Activated CD4-positive, alpha-beta T cell treated with anti-CD3 and anti-CD28 coated beads, Interleukin-2, amount 10 ng/mL, durations not matched to agents 24 days and 14 days (primary cell): ENCODE measurements at places on chromosomes 5 and 9. TPM values are rescaled to one million over a fixed set of nuclear protein-coding genes. Genes with fewer than 3 reads are reported as not detected.

The NEUROG1 gene
- total RNA-seq, result not detected in 2 replicates

The STK10 gene
- 87.9 and 91.1 TPM in 2 replicates for total RNA-seq

The TMEFF1 gene
- 0.16 TPM in 1 of 2 replicates, not detected in the other for total RNA-seq

The FAM221B gene
- total RNA-seq, result not detected in 2 replicates

The CDKN2B-AS1 gene
- total RNA-seq, result 0.42 and 0.78 TPM in 2 replicates

The NUTM2F gene
- not detected in 2 replicates for total RNA-seq

The CRHBP gene
- 0.23 and 0.31 TPM in 2 replicates for total RNA-seq

The PDLIM4 gene
- 0.72 and 0.78 TPM in 2 replicates for total RNA-seq

The KIF24 gene
- 5.9 and 6.2 TPM in 2 replicates for total RNA-seq

The SLC25A2 gene
- 0.14 and 0.23 TPM in 2 replicates for total RNA-seq

The COL23A1 gene
- 0.07 and 0.09 TPM in 2 replicates for total RNA-seq

The CTSL gene
- 4.0 and 4.9 TPM in 2 replicates for total RNA-seq

The FRMPD1 gene
- total RNA-seq, result not detected in 2 replicates

The PCDHA9 gene
- not detected in 2 replicates for total RNA-seq

The PDE8B gene
- 0.17 and 0.19 TPM in 2 replicates for total RNA-seq

The GNE gene
- total RNA-seq, result 22.2 and 23.3 TPM in 2 replicates

The TMED7 gene
- total RNA-seq, result 40.9 and 41.9 TPM in 2 replicates

The IFNB1 gene
- total RNA-seq, result not detected in 2 replicates

The ACOT12 gene
- not detected in 2 replicates for total RNA-seq

The TMC1 gene
- not detected in 2 replicates for total RNA-seq

The FRMD3 gene
- total RNA-seq, result 0.30 and 0.59 TPM in 2 replicates

The AFAP1L1 gene
- not detected in 2 replicates for total RNA-seq
